ENCODE measurements at places on chromosomes 6 and 20.

DNA sequence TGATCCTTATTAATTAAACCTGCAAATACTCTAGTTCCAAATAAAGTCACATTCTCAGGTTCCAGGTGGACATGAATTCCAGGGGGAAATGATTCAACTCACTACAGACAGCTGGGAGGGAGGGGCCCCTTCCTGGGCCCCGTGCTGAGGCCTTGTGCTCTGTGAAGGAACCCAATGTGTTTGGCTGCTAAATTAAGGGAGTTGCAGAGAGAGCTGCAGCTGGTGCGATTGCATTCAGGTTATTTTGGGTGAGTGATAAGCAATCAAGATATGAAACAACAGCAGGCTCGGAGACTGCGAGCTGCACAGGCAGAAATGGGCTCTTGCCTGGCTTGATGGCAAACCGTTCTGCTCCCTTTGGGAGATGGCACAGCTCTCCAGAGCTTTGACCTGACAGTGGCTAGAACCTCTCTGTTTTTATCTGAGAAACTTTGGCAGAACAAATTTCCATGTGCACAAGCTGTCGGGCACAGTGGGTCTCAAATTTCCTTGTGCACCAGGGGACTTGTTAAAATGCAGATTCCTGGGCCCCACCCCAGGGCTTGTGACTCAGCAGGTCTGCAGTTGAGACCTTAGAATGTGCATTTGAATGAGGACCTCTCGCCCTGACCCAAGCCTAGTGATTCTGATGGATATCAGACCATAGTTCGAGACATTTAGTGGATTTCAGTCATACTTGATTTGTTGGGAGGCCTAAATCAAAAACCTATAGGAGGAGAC is 9.8 kb downstream of the MAPK13 start:
- peak; percentile 34 for DNase-seq

DNA sequence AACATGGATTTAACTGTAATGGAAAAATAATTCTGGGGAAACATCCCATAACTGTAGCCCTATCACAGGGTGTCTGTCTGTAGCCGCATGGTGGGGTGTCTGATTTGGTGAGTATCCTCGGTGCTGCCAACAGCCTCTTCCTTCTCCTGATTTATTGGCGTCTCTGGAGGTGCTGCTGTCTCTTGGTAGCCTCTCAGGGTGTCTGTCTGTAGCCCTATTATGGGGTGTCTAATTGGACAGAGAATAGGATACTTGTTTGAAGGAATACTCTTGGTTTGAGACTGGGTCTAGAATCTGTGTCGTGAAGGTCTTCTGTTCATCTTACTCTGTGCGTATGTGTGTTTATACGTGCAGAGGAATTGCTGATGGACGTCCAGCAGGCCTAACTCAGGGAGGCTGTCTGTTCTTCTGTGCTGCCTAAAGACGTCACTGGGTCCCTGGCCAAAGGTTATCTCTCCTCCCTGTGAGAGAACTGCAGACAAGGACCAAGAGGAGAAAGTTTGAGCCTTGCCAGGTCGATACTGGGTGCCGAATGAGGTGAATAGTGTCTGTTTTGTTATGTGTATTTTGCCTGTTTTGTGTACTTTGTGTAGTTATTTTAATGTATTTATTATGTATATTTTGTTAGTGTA is 18.9 kb upstream of the AGPAT4 start:
- DNase-seq: no peak

- DNase-seq: peak; percentile 88
Measured at GRCh38 chr20:19583532-19584175, 174.4 kb upstream of the RIN2 start.

DNA sequence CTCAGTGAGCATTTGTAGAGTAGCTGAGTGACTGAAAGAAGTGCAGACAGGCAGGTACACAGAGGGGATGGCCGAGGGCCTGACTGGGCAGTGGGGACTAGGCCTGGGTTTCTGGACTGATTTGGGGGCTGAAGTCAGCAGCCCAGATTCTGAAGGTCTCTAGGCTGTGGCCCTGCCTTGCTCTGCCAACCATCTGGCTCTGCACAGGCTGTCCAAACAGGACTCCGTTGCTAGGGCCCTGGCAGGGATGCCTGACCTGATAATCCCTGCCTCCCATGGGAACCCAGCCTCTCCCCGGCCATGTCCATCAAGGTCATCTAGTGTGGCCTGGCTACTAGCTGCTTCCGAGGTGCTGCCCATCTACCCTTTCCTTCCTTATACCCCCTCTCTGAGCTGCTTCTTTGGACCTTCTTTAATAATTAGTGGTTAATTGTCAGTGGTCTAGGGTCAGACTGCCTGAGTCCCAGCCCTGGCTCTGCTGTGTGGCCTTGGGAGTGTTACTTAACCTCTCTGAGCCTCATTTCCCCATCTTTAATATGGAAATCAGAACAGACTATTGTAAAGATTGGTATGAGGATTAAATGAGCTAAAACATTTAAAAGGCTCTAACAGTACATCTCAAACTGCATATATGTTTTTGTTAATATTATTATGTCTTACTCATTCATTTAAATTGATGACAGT is 137.9 kb downstream of the VEGFA start:
- DNase-seq: no peak

GRCh38 chr6:71301546-71301945 is 12.9 kb downstream of the OGFRL1 start:
- DNase-seq: no peak

DNA sequence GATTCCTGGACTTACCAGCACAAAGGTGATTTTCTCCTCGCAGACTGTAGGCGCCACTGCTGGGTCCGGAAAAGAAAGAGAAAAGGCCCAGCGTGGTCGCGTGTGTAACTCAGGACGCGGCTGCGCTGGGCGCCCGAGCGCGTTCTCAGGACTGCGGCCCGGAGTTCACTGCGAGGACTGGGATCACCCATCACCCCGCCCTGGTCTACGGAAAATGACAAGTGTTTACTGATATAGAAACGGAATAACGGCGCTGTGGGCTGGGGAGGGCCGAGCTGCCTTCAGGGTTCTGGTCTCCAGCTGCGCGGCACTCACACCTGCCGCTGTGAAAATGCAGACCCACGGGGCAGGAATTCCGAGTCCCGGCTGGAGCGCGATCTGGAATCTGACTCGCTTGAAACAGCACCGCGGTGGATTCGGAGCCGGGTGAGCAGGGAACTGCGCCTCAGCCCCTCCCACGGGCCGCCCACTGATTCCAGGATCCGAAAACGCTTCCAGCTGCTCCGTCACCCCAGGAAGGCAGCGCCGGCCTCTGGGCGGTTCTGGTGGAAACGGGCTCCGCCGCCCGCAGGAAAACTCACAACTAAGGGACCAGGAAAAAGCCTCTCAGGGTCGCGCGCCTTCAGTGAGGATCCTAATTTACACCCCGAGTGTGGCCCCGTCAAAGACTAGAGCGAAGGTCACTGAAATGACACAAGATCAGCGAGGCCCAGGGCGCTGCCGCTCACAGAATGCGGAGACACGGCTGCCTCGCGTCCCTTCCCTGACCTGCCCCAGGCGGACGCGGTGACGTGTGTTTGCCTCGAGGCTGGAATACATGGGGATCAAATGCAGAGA is 34.5 kb downstream of the HLA-A start:
- peak; percentile 78 for DNase-seq

DNA sequence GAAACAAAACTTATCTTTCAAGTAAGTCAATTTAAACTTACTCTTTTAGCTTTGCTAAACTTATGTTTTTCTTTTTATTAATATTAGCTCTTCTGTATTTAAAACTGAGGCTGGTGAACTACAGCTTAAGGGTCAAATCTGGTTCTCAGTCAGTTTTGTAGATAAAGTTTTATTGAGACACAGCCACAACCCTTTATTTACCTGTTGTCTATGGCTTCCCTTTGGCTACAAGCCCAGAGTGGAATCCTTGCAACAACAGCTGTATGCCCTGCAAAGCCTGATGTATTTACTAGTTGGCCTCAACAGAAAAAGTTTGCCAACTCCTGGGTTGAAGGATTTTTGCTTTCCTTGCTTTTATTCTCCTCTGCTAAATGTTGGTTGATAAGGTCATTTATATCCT is 491.4 kb upstream of the RNF217 start:
- no peak for DNase-seq

GRCh38 chr20:20102716-20103258 is 50.5 kb downstream of the CFAP61 start:
- DNase-seq: no peak

DNA sequence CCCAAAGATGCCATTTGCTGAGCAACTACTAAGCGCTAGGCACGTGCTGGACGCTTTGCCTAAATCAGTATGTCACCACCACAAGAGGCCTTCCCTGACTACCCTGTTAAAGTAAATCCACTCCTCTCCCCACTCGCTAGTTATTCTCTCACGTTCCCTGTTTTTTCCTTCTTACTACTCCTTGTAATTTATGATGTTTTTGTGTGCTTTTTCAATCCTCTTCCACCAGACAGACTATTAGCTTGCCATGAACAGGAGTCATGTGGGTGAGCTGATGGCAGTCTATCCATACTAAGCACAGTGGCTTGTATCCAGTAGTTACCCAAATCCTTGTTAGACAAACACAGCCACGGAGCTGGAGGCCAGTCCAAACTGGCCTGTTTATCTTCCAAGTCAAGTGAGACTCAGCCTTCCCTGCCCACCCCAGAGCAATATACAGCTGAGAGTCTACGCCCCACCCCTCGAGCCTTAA is 41.2 kb downstream of the C6orf132 start:
- DNase-seq: no peak

DNA sequence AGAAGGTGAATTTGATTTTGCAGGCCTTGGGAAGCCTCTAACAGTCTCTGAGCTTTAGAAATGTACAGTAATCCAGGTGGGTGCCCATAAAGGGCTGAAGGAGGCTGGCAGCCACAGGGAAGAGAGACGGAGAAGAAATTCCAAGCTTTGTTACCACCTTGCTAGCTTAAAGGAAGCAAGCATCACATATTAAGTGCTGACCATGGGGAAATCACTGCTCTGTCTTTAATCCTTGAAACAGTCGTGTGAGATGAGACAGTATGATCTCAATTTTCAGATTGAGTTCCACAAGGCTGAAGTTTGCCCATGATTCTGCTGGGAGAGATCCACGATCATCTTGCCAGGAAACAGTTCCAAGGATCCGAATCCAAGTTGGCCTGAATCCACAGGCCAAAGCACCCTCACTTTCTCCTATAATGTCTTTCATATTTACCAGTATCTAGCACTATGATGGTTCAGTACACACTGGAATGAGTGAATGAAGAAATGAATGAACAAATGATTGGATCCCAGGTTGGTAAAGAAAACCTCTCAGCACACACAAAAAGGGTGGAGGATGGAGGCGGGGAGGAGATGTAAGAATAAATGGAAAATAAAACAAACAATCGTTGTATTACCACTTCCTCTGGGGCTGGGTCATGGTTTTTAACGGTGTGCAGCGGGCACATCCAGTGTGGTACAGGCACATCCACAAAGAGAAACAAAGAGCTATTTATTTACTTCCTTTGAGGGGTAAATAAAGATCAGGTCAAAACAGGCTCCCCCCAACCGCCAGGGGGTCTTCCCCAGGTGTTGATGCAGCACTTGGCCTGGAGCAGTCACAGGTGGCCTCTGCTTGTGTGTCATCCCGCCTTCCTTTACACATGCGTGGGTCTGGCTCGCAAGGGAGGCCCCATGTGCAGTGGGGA is 28.2 kb upstream of the TAF8 start:
- DNase-seq: peak; percentile 72

GRCh38 chr6:107435798-107436197 is 23.6 kb downstream of the PDSS2 start:
- no peak for DNase-seq

- DNase-seq: peak; percentile 75
Measured at GRCh38 chr20:45407067-45407745, 883 bp upstream of the DBNDD2 start.

GRCh38 chr20:63084563-63084927 is 77.8 kb upstream of the BHLHE23 start:
- peak; percentile 55 for DNase-seq

DNA sequence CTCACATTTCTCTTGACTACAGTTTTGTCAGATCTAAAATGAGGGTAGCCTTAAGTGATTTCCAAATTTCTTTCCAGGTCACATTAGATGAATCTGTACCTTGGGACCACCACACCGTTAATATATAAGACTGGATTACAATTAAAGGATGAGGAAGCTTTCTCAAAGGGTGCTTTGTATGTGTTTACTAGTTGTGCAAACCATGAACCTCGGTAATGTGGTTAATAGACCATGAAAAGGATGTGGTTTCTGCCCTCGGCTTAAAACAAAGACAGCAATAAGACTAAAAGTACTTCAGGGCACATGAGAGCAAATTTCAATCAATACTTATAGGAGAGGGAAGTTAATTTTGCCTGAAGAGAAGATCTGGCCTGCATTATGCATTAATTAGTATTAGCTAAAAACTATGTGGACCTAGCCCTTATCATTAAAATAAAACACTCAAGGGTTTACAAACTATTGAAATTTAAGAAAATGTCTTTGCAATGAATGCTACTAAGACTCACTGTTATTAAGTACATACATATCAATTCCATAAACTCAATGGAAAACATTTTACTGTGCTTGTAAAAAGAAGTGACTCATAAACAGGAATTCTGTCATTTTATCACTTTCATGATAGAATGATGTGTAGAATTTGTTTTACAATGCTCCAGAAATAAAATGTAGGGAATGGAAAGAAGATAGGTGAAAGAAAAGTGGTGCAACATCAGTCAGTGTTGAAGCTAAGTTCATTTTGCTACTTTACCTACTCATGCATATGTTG is 936 bp upstream of the TMX4 start:
- DNase-seq: no peak

DNA sequence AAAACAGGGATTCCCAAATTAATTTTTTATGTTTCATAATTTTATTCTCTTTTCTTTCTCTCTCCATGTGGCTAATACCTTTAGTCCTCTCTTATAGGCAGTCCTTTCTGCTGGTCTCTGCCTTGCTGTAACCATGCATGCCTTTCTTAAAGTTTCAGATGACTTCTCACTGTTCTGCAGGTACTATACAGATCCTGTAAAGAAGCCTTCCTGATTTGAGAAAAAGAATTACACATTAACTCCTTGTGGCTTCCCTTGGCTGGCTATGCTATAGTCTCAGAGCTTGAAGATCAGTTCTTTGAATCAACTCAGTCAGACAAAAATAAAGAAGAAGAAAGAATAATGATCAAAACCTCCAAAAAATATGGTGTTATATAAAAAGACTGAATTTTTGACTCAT is 7.3 kb upstream of the GPR63 start:
- DNase-seq: no peak

DNA sequence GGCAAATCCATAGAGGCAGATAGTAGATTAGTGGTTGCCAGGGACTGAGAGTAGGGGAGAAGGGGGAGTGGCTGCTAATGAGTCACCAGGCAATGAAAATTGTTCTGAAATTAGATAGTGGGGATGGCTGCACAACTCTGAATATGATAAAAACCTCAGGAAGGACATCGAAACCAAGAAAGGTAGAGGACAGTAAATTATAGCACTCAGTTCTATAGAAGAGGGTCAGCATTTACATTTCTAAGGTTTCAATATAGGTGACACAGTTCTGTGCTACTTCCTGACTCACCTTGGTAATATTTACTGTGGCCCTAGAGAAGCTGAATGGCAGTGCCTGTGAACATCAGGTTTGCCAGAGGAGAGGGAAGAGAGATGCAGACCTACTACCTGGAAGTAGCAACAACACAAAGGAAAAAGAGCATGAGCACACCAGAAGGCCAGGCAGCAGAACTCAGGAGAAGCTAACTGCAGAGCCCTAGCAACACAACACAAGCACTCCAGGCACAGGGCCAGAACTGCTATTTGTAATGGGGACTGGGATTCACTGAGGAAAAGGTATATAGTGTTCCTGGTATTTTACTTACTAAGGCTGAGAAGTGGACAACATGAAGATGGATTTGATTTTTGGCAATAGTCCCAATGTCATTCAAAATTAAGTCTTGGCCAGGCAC is 75.9 kb downstream of the PLCG1 start:
- DNase-seq: no peak

Data from H7 (cell line).